ENCODE measurements at places on chromosomes 7 and 10.

GRCh38 chr10:104080762-104081161, 4.9 kb downstream of the COL17A1 start:
- no peak for DNase-seq

GRCh38 chr7:50653126-50653864, 88.1 kb upstream of the DDC start:
- DNase-seq, result no peak

DNA sequence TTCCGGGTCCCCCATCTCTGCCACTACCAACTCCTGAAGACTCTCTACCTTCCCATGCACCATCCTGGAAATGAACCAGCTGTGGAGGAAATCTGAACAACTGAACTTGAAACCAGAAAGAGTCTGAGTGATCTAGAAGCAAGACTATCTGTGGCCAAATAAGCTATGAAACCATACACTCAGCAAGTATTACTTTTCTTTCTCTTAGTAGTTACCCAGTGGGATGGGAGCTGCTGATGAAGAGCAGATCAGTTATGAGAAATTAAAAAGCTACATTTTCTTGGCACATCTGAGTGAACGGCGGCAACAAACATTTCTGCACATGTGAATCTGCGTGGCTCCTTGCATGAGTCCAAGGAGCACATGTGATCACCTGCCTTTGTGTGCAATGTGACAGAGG, 31.6 kb upstream of the AGK start:
- DNase-seq, result no peak

GRCh38 chr7:75861636-75862035, 17.2 kb upstream of the RHBDD2 start:
- DNase-seq, result no peak

DNA sequence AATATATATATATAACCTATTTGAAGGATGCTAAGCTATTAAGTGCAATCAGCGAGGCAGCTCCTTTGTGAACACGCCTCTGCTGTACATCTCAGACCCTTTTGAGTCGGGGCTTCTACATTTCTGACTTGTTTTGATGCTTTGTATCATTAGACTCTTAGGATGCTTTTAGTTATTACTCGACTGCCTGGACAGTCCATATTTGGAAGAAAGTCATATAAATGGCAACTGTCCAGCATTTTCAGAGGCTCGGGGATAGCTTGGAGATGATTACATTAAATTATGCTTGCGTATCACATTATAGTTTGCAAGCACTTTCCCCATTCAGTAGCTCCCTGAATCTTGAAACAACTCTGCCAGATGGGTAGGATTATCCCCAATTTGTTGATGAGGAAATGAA, 257.9 kb downstream of the PTEN start:
- DNase-seq, result no peak

- DNase-seq, result no peak
Observed at GRCh38 chr7:141717450-141717849, 9.3 kb downstream of the WEE2 start.

- no peak for DNase-seq
Observed at GRCh38 chr10:63261496-63261895, 128.4 kb downstream of the NRBF2 start.

DNA sequence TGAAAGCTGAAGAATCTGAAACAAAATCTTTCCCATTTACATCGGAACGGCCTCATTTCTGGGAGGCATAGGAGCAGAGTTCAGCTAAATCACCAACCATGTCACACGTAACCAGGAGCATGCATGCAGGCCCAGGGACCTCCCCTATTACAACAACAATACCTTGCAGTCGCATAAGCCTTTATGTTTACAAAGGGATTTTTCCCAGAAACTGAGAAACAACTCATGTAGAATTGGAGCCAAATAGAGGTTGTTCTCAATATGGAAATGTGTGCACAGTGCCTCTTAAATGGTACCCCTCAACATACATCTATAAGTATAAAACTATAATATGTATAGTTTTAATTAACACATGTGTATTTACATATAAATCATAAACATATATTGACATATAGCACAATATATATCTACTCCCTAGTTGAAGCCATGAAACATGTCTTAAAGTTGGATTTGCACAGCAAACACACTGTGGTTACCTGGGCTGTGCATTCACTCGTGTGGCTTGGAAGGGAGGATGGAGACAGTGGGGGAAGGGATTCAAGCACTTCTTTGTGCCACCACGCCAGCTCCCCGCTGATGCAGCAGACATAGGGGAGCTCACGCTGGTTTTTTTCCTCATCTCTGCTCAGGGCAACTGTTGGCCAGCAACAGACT, 35.0 kb upstream of the DGKI start:
- DNase-seq, result no peak

DNA sequence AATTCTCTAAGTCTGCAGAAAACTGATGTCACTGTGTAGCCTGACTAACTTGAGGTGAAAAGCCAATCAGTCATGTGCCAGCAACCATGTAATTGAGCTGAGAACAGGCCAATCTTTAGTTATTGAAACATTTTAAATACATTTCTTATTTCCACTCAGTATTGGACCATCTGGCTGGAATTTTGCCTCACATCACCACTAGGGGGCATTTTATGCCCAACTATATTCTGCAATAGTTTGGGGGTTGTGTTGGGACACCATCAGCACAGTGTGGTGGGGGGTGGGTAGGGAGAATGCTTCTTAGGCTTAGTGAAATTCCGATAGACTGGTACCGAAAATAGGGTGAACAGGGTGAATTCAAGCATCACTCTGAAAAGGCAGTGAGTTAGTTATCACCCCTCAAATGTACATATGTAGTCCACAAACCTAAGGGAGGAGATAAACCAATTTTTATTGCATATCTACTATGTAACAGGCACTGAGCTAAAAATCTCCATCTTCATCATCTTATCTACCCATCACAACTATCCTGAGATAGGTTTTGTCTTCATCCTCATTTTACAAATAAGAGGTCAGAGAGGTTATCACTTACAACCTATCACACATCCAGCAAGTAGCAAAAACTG, 17.8 kb downstream of the NPSR1 start:
- DNase-seq, result peak; percentile 13

DNA sequence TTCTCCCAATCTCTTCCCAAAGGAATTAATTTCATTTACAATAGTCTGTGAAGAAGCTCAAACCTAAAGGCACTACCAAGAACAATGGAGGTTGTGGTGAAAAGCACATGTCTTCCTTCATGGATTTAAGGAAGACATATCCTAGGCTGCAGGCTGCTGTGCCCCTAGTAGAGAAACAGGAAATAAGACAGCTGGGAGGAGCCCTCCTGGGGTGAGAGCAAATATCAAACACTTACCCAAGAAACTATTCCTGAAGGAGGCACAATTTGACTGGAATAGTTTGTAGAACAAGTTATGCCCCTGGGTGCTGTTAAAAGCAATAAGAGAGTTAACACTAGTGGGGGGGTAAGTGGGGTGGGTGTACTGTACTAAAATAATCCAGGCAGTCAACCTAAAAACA, 30.1 kb downstream of the PDZD8 start:
- DNase-seq, result no peak

DNA sequence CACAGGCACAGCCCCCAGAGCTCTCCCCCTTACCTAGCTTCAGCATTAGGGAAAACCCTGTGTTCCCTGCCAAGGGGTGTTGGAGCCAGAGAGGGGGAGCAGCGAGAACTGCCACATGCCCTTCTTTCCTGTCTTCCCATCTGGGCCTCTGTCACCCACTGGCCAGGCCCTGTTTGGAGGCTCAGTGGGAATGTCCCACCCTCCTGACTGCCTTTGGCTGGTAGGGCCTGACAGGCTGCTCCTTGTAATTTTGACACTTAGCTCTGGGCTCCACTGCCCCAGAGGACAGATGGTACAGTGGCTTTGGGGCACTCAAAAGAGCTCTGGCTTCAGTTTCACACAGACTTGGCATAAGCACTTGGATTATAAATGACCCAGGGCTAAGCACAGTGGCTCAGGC, 50.6 kb downstream of the GRID2IP start:
- DNase-seq, result no peak

- DNase-seq, result no peak
Observed at GRCh38 chr7:483656-484355, 35.8 kb downstream of the PDGFA start.

DNA sequence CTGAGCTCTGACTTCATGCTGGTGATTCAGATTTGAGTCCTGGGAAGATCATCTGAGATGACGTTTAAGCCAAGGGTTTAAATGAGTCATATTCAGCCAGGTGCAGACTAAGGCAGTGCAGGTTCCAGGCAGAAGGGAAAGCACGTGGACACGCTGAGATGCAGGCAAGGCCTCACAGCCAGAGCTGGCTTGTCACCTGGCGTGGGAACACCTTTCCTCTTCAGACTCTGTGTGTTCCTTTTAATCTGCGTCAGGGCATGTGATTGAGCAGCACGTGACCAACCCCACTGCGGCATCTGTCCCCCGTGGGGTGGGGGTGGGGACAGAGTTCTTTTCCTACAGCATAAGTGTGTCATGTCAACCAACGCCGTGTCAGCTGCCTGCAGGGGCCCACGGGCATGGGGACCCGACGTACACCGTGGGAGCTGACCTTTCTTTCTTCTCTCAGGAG, 10.7 kb upstream of the IDI2 start:
- no peak for DNase-seq

DNA sequence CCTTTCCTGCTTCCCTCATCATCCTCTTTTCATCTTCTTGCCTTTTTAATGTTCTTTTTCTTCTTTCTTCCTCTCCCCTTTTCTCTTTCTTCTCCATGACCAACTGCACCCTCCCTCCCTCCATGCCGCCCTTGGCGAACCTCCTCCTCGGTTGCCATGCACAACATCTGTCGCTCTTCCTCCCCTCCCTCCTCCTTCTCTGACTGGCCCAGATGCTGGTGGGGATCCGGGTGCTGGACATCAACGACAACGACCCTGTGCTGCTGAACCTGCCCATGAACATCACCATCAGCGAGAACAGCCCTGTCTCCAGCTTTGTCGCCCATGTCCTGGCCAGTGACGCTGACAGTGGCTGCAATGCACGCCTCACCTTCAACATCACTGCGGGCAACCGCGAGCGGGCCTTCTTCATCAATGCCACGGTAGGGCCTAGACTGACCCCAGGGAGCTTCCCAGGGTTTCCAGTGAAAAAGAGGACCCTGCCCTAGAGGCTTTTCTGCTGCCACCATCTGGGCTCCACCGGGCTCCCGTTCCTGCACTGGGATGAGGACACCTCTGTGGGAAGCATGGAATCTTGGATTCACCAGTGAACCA, 11.5 kb upstream of the VSIR start:
- DNase-seq, result no peak

All from Panc1 (cell line).